ENCODE measurements at places on chromosomes 7 and 10.

DNA sequence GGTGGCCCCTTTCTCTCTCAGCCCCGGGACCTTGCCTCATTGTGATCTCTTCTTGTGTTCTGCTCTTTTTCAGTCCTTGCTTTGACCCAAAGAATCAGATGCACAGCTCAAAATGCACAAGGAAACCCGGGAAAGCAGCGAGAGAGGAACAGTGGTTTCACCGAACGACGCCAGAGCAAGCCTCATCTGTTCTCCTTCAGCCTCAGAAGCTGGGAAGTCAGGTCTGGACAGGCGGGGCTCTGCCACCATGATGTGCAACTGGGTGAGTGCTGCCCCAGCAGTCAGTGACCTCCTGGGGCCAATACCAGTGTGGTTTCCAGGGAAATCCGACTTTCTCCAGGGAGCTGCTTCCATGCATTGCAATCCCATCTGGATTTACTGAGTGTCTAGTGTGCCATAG is 133.4 kb downstream of the PRKCQ start:
- DNase-seq: no peak

DNA sequence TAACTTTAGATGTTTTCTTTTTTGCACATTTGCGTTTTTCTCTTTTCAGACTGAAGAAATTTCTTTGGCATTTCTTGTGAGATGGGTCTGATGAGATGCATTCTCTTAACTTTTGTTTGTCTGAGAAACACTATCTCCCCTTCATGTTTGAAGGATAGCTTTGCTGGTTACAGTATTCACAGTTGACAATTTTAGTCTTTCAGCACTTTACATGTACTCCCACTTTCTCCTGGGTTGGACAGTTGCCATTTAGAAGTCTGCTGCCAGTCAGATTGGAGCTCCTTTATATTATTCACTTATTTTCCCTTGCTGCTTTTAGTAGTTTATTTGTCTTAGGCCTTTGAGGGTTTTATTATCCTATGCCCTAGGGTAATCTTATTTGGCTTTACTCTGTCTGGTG is 67.3 kb upstream of the VOPP1 start:
- DNase-seq: no peak

DNA sequence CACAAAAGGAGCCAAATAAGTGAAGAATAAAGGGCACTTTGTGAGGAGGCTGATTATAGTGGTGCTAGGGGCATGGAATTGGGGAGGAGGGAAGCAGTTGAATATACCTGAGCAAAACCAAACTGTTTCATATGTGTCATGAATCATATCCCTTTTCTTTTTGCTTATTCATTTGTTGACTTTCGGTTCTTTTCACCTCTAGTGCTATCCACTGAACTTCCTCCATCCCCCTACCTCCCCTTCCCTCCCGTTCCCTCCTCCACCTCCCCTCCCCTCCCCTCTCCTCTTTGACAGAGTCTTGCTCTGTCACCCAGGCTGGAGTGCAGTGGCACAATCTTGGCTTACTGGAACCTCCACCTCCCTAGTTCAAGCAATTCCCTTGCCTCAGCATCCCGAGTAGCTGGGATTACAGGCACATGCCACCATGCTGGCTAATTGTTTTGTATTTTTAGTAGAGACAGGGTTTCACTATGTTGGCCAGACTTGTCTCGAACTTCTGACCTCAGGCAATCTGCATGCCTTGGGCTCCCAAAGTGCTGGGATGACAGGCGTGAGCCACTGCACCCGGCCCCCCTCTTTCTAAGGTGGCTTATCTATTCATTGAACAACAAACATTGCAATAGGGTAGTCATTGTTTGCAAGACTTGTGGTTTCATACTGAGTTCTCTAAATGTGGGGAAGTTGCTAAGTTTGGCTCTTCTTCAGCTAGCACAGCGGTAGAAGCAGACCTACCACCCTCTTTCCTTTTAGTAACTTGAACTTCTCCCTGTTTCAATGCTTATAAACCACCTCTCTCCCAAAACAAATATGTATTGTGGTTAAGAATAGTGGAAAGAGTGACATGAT is 150.4 kb upstream of the PRPS1L1 start:
- no peak for DNase-seq

GRCh38 chr10:102397222-102398171 is 2.0 kb downstream of the NFKB2 start:
- DNase-seq: no peak

- DNase-seq: no peak
These were observed 98.9 kb downstream of the MKX start for GRCh38 chr10:27646604-27647175.

DNA sequence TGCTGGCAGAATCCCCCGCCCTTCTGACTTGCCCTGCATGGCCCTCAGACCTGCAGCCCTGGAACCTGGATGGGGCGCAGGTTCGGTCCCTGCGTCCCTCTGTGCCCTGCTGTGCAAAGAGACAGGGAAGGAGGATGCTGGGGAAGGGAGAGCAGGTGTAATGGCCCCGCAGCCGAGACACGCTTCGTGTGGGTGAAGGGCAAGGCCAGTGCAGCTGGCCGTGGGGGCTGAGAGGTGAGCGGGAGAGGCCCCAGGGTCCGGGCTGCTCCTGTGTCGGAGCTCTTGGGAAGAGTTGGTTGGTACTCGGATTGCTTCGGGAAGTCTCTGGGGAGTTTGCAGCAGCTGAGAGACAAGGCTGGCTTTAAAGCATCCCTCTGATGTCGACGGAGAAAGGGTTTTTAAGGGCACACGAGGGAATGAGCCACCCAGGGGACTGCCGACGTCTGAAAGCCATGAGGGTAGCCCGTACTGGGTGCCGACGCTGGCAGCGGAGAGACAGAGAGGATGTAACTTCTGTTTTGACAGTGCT is 6.5 kb downstream of the ELFN1 start:
- no peak for DNase-seq

GRCh38 chr7:137146552-137147337 is 196.8 kb downstream of the PTN start:
- no peak for DNase-seq

GRCh38 chr7:47411281-47411869 is 170.5 kb downstream of the TNS3 start:
- no peak for DNase-seq

- no peak for DNase-seq
These were observed 104.5 kb upstream of the PRSS58 start for GRCh38 chr7:142362349-142362748.

- DNase-seq: no peak
These were observed 39.1 kb downstream of the SUFU start for GRCh38 chr10:102542800-102543418.

DNA sequence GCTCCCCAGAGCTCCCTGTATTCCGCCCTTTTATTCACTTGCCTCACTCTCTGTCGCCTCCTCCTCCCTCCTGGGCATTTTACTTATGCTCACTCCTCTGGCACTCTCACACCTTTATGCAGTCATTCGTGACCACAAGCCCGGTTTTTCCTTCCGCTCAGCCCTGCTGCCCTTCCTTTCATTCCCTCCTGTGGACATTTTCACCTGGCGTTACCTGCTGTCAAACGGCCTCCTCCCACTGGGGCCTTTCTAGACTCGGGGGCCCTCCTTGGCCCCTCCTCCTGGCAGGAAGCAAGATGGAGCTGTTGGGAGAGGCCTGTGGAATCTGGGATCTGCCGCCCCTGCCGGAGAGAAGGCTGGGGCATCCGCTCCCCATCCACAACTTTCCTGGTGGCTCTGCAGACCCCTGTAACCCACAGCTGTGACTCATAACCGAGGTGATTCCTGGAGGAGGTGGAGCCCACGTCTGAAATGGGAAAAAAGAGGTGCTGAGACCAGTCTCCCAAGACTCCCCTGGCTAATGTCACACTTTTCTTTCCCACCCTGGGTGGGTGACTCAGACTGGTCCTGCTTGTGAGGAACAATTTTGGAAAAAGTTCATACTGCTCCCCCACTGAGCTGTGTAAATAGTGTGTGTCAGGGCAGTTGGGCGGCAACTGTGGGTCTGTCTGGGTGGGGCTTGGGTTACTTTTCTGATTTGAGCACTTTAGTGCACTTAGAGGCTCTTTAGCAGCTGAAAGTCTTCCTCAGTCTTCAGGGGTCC is 1.2 kb downstream of the VCL start:
- DNase-seq: peak; percentile 9

GRCh38 chr7:27547401-27547800 is 115.3 kb downstream of the HIBADH start:
- no peak for DNase-seq

DNA sequence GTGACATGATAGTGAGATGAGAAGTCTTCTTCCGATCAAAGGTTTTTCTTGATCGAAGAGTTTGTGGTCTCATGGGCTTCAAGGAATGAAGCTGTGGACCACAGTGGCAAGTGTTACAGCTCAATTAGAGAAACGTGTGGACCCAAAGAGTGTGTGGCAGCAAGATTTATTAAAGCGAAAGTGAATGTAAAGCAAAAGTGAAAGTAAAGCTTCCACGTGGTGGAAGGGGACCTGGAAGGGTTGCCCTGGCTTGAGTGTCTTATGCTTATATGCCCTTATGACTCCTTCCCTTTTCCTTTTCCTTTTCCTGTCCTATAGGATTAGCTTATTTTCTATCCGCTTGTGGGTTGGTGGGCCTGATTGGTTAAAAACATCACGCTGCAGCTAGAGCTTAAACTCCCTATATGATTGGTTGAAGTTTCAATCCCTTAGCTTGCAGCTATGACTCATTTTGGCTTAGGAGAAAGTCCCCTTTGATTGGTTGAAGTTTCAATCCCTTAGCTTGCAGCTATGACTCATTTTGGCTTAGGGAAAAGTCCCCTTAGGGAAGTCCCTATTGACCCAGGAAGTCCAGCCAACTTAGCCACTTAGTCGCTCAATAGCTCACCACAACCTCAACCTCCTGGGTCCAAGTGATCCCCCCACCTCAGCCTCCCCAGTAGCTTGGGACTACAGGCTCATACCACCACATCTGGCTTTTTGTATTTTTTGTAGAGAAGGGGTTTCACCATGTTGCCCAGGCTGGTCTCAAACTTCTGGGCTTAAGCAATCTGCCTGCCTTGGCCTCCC is 34.7 kb downstream of the MRPS24 start:
- DNase-seq: no peak

DNA sequence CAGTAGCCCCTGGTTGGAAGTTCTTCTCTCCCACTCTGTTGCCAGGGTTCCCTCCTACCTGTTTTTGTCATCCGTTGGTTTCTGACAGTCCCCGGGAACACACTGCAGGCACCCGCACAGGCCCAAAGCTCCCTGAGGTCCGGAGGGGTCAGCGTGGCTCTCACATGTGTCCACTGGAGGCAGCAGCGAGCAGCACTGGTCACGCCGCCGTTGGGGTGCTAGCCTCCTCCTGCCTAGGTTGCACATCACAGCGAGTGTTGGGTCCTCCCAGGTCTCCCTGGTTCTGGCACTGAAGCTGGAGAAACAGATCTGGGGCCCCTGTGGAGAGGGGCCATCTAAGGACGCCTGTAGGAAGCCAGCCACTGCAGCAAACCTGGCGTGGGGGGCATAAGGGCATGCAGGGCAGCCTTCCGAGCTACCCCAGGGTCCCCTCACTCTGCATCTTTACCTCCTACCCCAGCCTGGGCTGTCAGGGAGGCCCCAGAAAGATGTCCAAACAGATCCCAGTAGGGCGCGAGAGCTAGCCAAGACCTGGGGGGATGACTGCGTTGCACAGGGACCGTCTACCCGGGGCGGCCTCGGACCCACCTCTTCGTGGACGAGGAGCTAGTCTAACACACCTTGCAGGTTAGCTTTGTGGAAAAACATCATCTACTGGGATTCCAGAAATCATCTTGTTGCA is 28.9 kb downstream of the LRRC27 start:
- no peak for DNase-seq

GRCh38 chr7:136290351-136290750 is 313.2 kb upstream of the MTPN start:
- DNase-seq: no peak

GRCh38 chr10:58473976-58474375 is 38.7 kb upstream of the BICC1 start:
- DNase-seq: no peak

GRCh38 chr7:140200061-140200989 is 23.5 kb upstream of the KDM7A start:
- DNase-seq: no peak

DNA sequence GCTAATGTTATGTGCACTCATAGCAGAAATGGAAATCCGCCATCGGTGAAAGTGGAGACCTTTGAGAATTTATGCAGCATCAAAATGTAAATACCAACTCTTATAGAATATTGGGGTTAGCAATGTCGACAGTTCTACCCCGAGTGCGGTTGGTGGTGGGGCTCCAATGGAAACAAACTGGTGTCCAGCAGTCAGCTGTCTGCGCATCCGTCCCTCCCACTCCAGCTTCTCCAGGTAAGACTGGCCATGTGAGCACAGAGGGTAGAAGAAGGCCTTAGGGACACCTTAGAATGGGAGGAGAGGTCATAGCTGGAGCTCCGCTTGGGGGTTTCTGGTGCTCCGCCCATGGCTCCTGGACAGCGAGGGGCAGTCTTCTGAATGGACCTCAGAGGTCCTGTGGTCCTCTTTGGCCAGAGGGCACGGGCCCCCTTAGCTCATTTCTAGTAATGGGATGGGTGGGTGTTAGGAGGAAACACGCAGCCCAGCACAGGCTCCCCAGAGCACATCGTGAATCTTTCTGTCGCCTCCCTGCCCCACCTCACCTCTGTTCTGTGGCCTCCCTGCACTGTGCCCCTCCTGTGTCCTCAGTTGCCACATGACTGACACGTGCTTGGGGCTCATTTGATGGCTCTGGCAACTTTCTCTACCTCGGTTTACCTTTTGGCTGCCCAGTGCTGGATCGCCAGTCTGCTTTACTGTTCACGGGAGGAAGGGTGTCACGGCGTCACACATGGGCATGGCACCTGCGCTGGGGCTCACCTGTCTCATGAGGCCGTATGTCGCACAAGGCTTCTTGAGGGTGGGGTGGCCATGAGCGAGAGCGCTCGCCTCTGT is 50.0 kb downstream of the MGMT start:
- DNase-seq: no peak

DNA sequence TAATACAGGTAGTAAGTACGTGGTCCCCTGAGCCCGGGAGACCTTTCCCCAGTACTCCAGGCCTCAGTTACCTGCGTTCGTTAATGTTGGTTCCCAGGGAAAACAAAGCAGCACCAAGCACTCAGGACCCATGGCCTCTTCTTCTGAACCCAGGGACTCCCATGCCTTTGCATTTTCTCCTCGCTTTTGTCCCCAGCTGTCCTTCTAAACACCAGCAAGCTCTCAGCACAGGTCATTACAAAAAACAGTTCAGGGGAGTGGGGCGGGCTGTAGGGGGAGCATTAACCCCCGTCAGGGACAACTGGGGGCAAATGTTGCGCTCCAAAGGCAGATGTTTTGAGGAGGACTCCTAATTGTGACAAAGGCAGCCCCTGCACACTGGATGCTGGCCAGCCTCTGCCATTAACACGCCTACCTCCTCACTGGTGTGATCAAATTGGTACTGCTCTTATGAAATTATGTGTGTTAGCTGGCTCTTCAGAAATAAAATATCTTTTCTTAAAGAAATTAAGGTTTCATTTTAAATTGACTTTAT is 80.5 kb upstream of the LRGUK start:
- DNase-seq: no peak

GRCh38 chr10:91210014-91210413 is 10.4 kb upstream of the PCGF5 start:
- DNase-seq: no peak

GRCh38 chr7:30920584-30921539 is 9.2 kb downstream of the AQP1 start:
- no peak for DNase-seq

DNA sequence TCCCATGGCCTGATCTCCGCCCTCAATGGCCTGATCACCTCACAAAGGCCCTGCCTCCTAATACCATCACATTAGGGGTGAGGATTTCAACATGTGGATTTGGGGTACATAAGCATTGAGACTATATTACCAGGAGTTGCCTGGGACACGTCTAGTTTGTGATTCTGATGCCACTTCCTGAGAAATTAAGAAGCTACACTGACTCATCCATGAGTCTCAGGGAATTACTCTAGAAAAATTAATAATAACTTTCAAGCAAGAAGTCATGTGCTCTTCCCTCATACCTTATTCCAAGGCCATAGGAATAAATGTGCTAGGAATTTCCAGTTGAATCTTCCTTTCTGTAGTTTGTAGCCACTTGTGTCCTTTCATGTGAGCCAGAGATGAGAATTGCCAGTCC is 519.3 kb upstream of the MKI67 start:
- DNase-seq: no peak
